Peyer's patch (tissue), 4 donors: ENCODE measurements at places on chromosomes 3 and 15. TPM values are rescaled to one million over a fixed set of nuclear protein-coding genes. Genes with fewer than 3 reads are reported as not detected.

- H3K27me3 ChIP-seq: no peaks in the 10 kb centered on the region
- no peak for DNase-seq
- no peak overlapping the region for H3K27ac ChIP-seq
- no peaks in the 10 kb centered on the region for H3K4me1 ChIP-seq
- no peaks in the 10 kb centered on the region for H3K36me3 ChIP-seq
These were observed 215.3 kb downstream of the ALCAM start for GRCh38 chr3:105582015-105582414.

- H3K4me3 ChIP-seq: no peak overlapping the region
- no peaks in the 10 kb centered on the region for H3K36me3 ChIP-seq
- no peak for DNase-seq
These were observed 16.8 kb downstream of the RPUSD3 start for GRCh38 chr3:9826815-9827573.

DNA sequence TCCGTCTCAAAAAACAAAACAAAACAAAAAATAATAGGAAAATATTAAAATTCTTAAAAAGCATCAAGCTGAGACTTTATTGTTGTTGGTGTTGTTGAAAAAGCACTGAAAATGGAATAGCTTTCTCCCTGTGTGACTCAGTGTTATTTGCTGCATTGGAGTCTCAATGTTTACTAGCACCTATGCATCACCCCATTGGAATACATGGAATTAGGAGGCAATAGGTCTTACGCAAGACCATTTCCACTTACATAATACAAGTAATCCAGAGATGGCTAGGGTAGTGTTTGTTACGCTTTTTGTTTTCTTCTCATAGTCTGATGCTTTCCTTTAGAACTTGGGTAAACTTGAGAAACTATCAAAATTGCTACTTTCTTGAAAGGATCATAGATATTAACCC is 15.2 kb downstream of the GXYLT2 start:
- no peaks in the 10 kb centered on the region for H3K27me3 ChIP-seq
- no peaks in the 10 kb centered on the region for H3K36me3 ChIP-seq
- H3K4me3 ChIP-seq: no peak overlapping the region
- no peak overlapping the region for H3K27ac ChIP-seq
- H3K4me1 ChIP-seq: no peaks in the 10 kb centered on the region

DNA sequence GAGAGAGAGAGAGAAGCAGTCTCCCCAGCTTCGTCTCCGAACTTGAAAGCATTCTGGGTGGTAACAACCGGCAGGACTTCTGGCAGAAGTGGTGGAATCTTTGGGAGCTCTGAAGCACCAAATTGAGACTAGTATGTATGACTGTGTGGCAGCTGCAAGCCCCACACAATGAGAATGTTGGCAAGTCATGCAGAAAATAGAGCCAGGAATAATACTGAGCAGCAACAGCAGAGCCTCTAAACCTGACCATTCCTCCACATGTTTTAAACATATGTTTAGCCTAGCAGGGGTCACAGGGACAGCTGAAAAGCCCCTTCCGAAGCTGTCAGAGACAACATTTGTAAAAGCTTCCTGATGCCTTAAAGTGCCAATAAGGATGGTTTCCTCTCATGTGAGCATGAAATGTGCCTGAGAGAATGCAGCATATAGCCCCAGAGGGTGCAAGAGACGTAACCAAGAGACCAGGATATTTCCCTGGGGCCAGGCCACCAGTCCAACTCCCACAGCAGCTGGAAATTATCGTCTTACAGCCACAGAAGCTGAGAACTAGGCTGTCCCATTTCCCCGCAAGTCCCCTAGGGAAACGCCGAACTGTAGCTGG is 178.6 kb upstream of the CCDC54 start:
- no peaks in the 10 kb centered on the region for H3K27me3 ChIP-seq
- no peaks in the 10 kb centered on the region for H3K4me1 ChIP-seq
- H3K27ac ChIP-seq: no peak overlapping the region
- H3K4me3 ChIP-seq: no peak overlapping the region

DNA sequence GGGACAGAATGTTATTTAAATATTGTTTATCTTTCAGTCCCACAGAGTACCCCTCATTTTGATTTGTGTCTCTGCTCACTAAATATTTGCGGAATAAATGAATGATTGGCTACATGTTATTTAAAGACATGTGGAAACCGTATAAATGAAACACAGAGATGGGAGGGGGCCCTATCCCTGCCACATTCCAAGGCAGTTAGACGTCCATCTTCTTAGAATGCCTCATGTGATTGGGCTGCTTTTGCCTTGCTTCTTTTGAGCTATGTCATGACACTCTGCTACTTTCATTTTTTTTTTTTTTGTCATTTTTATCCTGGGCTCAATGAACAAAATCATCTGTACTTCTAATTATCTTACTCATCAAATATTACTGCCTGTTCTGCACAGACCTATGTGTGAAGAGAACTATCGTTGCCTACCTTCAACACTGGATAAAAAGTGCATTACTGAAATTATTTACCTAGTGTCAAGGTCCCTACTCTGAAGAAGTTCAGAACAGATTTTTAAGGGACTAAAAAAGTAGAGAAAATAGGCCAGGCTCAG is 83.9 kb upstream of the FAM98B start:
- no peaks in the 10 kb centered on the region for H3K27me3 ChIP-seq
- no peak overlapping the region for H3K4me3 ChIP-seq
- no peak for DNase-seq
- H3K4me1 ChIP-seq: no peaks in the 10 kb centered on the region

Gene CADM2
- total RNA-seq: 3.0 TPM

Gene EHHADH
- 21.9 TPM for total RNA-seq
